ENCODE measurements at places on chromosomes 2 and 18.

GRCh38 chr2:19738707-19739106 lies 163.1 kb downstream of the TTC32 start:
- DNase-seq = no peak

DNA sequence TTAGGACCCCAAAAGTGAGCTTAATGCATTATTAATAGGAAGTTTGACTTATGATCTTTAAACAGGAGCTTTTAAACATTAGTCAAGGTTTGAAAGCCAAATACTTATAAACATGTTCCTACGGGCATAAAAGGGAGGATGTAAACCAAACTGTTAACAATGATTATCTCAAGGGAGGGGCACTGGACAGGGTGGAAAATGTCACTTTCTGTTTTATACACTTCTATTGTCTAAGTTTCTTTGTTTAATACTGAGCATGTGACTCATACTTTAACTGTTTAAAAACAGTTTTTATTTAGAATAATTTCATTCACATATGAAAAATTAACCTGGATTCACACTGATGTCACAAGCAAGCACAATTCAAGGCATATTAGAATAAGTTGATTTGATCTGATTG lies 18.3 kb upstream of the ITGA6 start:
- DNase-seq = no peak

DNA sequence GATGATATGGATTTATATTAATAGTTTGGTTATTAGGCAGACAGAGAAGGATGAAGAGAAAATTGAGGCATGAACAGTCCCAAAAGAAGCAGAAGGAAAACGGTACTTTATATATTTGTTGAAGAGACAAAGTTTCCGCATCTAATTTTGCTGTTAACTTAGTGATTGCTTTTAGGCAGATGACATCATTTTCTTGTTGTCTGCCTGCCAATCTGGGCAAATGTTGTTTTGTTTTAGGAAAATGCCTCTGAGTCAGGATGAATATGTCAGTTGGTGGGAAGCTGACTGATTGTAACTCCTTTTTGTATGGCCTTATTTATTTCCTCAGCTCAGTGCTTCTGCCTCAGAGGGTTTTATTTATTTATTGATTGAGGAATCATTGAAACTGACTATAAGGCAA lies 52.5 kb upstream of the CAVIN2 start:
- DNase-seq = no peak

- no peak for DNase-seq
Measured at GRCh38 chr2:73700661-73701447, 36.3 kb downstream of the TPRKB start.

DNA sequence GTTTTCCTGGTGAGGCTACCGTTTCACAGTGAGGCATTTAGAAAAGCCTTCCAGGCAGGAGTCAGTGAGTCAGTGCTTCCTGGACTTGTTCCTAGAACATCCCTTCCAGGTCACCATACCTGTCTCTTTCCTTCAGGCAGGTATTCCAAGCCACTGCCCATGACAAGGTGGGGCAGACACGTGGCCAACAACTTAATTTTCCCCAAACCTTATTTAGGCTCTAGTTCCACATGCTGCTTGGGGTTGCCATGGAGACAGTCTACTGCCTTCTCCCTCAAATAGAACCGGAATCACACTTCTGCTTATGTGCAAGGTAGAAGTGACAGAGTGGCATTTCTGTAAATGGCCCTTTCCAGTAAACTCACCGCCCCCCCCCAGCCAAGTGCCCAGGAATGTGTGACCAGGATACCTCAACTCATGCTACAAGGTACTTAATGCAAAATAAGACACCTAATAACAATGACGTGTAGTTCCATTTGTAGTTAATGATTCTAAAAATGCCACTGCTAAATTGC lies 258.3 kb downstream of the PRKCE start:
- no peak for DNase-seq

DNA sequence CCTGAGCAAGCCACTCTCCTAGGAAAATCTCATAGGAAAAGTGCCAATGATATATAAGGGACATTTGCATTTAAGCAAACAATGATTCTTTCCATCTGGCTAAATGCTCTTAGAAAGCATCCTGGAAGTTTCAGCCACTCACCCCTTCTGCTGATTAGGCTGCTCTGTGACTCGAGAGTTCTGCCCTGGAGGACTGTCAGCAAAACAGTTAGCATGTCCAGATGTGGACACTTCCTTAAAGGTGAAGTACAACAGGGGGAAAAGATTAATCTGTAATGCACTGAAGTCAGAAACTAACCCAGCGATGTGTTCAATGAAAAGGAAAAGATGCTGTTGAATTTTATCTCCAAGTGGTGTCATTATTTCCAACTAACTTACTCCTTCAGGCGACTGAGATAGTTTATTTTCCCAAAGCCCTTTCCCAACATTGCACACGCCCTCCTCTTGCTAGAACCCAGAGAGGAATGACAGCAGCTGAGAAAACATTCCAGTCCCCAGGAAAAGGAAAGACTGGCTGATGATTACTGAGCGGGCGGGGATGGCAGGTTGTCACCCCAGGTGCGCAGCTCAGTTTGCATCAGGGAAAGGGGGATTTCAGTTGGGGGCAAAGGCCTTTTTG lies 214.0 kb downstream of the SS18 start:
- DNase-seq = no peak

DNA sequence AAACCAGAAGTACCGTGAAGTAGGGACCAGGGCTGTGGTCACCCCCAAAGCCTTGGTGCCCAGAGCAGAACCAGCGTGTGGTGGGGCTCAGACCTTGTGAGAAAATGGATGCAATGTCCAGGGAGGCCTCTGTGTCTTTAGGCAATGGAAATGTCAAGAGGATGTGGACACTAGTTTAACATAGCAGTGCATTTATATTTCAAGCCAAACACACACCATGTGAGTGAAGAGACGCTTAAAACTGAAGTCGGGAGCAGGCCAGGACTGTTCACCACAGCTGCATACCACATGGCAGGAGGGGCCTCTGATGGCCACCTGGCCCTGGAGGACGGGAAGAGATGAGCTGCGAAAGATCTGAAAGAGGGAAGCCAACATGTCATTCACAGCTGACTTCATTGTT lies 87.3 kb upstream of the LDLRAD4 start:
- DNase-seq = no peak

DNA sequence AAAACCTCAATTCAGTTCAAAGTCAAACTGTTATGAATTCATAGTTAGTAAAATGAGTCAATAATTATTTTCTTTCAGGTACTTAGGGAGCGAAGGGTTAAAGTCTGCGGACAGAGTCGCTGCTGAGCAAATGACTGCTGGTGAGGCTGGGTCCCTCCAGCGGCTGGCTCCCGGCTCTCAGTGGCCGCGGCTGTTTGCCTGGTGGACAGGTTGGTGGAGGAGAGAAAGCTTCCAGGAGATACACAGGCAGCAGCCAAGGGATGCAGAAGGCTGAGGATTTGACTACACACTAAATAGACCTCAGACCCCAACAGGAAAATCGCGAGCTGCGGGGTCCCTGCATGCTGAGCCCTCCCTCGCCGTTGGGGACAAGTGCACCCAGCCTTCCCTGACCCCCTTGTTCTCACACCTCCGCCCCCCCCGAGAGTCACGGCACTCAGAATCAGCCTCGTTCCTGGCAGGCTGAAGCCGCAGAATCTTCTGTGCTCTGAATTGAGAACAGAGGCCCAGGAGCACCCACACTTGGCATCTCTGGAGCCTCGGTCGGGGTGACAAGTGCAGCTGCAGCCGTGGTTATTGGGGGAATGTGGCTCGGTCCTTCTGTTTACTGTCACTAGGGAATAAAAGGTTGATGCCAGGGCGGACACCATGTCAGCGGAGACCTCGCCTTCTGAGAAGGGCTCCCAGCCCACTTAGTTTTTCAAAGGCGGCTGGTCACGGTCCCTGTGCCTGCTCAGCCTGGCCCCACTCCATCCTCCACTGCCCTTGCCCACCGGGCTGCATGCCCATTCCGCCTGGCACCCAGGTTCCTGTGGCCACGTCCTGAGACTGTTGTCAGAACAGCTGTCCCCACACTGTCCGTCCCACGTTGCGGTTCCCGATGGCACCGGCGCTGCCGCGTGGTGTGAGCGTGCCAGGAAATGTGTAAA lies 74.0 kb downstream of the SLC66A2 start:
- no peak for DNase-seq

DNA sequence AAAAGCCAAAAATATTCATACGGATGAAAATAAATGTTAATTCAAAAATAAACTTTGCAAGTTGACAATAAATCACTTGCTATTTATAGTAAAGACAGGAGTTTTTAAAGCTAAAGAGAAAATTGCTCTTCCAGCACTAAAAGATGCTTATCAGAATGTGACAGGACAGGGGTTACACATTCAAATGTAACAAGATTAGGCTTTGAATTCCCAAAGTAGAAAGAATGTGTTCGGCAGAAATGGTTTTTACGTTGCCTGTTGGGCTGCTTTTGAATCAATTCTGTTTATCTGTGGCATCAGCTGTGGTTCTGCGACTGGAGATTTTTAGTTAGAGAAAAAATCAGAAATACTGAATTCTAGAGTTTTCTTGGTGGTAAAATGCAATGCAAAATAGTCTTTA lies 669.4 kb downstream of the CPS1 start:
- DNase-seq = no peak

DNA sequence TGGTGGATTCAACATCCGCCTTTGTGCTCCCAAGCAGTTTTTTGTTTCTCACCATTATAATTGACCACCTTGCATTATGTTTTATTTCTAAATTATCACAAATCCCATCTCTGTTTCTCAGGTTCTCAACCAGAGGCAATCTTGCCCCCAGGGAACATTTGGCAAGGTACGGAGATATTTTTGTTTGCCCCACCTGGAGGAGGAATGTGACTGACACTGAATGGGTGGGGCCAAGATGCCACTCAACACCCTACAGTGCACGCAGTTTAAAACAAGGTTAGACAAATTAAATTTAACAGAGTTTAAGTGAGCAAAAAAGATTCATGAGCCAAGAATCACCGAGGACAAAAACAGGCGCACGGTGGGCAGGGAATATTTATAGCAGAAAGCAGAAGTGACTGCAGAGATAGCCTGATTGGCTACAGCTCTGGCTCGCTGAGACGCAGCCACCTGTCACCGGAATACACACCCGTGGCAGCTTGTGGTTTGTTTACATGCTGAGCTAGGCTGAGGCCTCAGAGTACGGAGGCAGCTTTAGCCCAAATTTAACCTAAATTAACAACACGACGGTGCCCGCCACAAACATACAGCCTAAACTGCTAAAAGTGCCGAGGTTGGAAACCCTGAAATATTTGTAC lies 150.0 kb upstream of the ALKAL2 start:
- peak; percentile 30 for DNase-seq

- DNase-seq = no peak
Measured at GRCh38 chr2:101355401-101356054, 31.8 kb downstream of the CREG2 start.

- no peak for DNase-seq
Measured at GRCh38 chr2:111617299-111618225, 266.4 kb downstream of the ANAPC1 start.

GRCh38 chr18:23131693-23132319 lies 3.5 kb upstream of the CABLES1 start:
- no peak for DNase-seq

DNA sequence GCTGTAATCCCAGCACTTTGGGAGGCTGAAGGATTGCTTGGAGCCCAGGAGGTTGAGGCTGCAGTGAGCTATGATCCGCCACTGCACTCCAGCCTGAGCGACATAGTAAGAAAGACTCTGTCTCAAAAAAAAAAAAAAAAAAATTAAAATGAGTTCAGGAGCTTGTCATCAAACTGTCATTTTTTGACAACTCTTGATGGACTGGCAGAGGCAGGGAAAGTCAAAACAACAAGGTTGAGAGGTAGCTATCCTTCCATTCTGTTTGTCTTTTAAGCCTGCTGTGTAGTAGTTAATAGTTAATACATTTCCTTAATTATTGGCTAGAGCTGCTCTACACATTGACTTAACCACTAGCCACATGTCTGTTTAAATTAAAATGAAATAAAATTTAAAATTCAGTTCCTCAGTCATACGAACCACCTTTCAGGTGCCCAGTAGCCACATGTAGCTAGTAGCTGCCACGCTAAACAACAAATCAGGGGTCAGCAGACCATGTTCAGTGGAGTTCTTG lies 22.7 kb downstream of the DPYSL5 start:
- DNase-seq = no peak

DNA sequence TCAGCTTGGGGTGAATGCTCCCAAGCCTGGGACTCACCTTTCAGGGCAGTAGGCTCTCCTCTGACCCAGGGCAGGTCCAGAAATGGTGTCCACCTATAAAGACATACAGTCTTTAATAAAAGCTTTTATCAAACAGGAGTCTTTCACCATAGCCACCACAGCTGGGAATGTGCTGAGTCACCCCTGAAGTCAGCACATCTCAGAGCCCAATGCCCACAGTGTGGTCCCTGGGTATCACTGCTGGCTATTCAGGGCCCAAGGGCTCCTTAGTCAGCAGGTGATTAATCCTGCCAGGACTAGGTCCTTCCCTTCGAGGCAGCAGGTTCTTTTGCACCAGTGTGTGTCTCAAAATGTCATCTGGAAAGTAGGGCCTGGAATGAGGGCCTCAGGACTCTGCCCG lies 181.9 kb downstream of the MEMO1 start:
- DNase-seq = no peak

- no peak for DNase-seq
Measured at GRCh38 chr2:60432035-60432601, 121.3 kb downstream of the BCL11A start.

DNA sequence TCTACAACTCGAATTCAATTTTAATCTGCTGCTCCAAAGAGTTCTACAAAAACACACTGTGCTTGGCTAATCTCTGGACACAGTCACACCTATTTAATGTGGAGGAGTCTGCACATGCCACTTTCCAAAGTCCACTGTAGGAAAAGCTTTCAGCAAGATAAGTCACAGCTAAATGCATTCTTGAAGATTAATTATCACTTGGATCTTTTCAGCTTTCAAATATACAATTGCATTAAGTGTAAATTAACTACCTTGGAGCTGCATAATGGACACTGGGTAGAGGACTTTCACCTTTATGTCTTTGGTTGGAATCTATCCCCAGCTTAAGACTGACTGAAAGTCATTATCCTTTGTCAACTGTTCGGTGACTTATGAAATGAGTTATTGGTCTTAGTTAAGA lies 565.1 kb downstream of the PIK3C3 start:
- DNase-seq = no peak

- DNase-seq = no peak
Measured at GRCh38 chr2:172137109-172137508, 34.4 kb upstream of the DLX2 start.

DNA sequence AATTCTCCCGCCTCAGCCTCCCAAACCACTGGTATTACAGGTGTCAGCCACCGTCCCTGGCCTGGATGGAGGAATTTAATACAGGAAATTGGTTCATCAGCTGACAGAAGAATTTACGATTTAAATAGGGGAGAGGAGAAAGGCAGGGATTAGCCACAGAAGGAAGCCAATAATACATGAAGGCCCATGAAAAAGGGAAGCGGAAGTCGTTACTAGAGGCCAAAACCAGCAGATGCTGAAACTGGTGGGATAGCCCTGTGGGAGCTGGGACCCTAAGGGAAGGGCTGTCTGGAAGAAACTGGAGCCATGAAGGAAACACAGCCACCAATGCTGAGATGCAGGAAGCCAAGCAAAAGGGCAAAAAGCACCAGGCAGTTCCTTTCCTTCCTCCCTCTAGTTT lies 163.7 kb upstream of the RMP24 start:
- no peak for DNase-seq

GRCh38 chr18:48693625-48694262 lies 154.9 kb downstream of the CTIF start:
- DNase-seq = no peak

- no peak for DNase-seq
Measured at GRCh38 chr2:22950431-22950830, 434.5 kb upstream of the KLHL29 start.

Measured in GM06990 (cell line).